Large intestine (tissue), 12 donors: ENCODE measurements at places on chromosomes 3 and 15. TPM values are rescaled to one million over a fixed set of nuclear protein-coding genes. Genes with fewer than 3 reads are reported as not detected.

GRCh38 chr15:68218331-68218730 is 11.2 kb downstream of the CLN6 start:
- no peak overlapping the region for H3K4me3 ChIP-seq
- H3K27ac ChIP-seq, result no peak overlapping the region
- no peaks in the 10 kb centered on the region for H3K27me3 ChIP-seq

DNA sequence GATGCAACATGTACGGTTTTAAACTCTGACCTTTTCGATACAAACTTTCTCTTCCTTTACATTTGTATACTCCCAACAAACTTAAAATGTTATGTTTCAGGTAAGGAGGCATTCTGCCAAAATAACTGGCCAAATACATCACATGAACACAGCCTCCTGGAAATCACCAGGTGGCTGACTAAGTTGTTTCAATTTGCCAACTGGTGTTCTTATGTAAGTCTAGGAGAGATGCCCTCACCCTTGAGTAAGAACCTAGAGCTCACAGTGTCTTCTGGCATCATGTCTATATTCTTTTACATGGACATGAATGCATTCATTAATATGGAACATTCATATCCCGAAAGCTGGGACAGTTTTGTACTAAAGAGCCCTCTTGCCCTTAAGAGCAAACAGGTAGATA is 341.1 kb upstream of the NR2F2 start:
- no peaks in the 10 kb centered on the region for H3K27me3 ChIP-seq
- DNase-seq, result no peak
- H3K36me3 ChIP-seq, result no peaks in the 10 kb centered on the region
- no peak overlapping the region for H3K27ac ChIP-seq
- no peak overlapping the region for H3K4me3 ChIP-seq

- peaks cover 4% of the 10 kb centered on the region for H3K36me3 ChIP-seq
- no peak overlapping the region for H3K4me3 ChIP-seq
- no peaks in the 10 kb centered on the region for H3K4me1 ChIP-seq
- H3K27me3 ChIP-seq, result no peaks in the 10 kb centered on the region
- DNase-seq, result no peak
Measured at GRCh38 chr3:150613709-150614480, 10.8 kb downstream of the SELENOT start.

GRCh38 chr3:149784064-149784704 is 8.2 kb downstream of the ANKUB1 start:
- no peak for DNase-seq
- no peaks in the 10 kb centered on the region for H3K27me3 ChIP-seq
- no peaks in the 10 kb centered on the region for H3K36me3 ChIP-seq
- H3K27ac ChIP-seq, result no peak overlapping the region
- no peaks in the 10 kb centered on the region for H3K4me1 ChIP-seq

- no peak for DNase-seq
- peaks cover 2% of the 10 kb centered on the region for H3K4me1 ChIP-seq
- no peak overlapping the region for H3K4me3 ChIP-seq
- H3K27ac ChIP-seq, result no peak overlapping the region
- H3K27me3 ChIP-seq, result no peaks in the 10 kb centered on the region
- H3K36me3 ChIP-seq, result no peaks in the 10 kb centered on the region
Measured at GRCh38 chr3:159726231-159726964, 262.2 kb upstream of the IL12A start.

DNA sequence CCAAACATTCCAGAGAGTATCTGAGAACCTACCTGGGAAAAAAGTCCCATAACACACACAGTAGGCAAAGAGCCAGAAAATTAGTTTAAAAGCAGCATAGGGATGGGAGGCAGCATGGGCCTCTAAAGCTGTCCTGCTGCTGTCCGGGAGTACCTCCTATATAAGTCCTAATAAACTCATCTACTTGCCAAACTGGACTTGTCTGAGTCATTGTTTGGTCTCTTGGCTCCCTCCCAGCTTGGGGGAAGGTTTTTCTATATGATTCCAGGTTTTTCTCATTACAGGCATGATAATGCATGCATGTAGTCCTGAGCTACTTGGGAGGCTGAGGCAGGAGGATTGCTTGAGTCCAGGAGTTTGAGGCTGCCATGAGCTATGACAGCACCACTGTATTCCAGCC is 17.5 kb upstream of the HACD2 start:
- H3K36me3 ChIP-seq, result no peaks in the 10 kb centered on the region
- no peak for DNase-seq
- H3K4me3 ChIP-seq, result no peak overlapping the region
- H3K27me3 ChIP-seq, result no peaks in the 10 kb centered on the region

DNA sequence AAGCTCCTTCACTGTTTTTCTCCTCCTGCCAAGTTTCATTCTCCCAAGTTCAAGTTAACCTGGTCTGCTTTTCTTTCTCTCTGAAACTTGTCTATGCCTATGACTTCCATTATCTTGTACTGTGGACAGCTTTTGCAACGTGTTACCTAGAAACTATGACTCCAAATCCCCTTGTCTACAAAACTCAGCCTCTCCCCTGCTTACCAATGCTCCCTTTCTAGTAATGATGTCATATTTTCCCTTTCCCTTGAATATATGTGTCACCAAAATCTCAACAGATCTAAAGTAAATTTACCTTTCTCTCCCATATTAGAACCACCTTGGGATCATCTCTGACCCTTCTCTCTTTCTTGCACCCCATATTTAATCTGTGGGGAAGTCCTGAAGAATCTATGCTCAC is 10.5 kb upstream of the ABHD2 start:
- no peak overlapping the region for H3K4me3 ChIP-seq
- H3K27me3 ChIP-seq, result no peaks in the 10 kb centered on the region
- H3K27ac ChIP-seq, result no peak overlapping the region
- DNase-seq, result no peak

GRCh38 chr15:55288006-55288717 is 1.5 kb downstream of the RAB27A start:
- H3K4me3 ChIP-seq, result no peak overlapping the region
- H3K4me1 ChIP-seq, result peaks cover 5% of the 10 kb centered on the region
- H3K27me3 ChIP-seq, result no peaks in the 10 kb centered on the region
- no peak for DNase-seq
- no peak overlapping the region for H3K27ac ChIP-seq

GRCh38 chr3:57980416-57980815 is 27.8 kb upstream of the FLNB start:
- H3K27me3 ChIP-seq, result no peaks in the 10 kb centered on the region
- DNase-seq, result peak; percentile 68
- no peak overlapping the region for H3K27ac ChIP-seq
- peaks cover 69% of the 10 kb centered on the region for H3K4me1 ChIP-seq
- no peak overlapping the region for H3K4me3 ChIP-seq

DNA sequence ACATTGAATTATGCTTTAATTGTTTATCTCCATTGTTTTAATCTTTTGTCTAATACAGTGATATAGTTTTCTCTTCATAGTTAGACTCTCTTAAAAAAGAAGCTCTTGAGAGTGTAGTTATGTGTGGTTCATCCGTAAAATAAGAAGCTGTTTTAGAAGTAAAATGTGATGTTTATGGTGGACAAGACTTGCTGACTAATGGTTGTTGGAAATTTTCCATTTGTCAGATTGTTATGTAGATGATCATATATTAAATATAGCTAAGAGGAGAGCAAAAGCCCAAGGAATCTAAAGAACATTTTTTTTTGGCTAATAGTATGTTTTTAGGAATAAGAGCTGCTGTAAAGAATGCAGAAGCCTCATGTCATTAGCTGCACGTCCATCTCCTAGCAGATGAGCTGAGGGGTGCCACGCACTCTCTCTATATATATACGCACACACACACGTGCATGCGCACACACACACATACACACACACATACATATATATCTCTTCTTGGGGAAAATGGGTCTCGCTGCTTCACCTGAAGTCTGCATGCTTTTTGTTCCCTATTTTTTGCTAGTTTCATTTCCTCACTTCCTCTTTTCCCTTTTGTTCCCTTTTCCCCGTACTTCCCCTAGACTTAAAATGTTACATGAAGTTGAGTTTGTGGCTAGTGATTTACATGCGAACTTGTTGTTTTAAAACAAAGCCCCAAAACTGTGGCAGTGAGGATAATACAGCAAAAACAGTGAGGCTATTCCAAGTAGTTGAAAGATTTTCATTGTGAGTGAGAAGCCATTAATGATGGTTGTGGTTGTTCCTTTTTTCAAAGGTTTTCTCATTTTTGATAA is 107.8 kb downstream of the MBNL1 start:
- no peak overlapping the region for H3K27ac ChIP-seq
- H3K27me3 ChIP-seq, result no peaks in the 10 kb centered on the region
- DNase-seq, result no peak
- no peak overlapping the region for H3K4me3 ChIP-seq

GRCh38 chr3:149765762-149766334 is 13.6 kb upstream of the COMMD2 start:
- no peaks in the 10 kb centered on the region for H3K36me3 ChIP-seq
- peaks cover 30% of the 10 kb centered on the region for H3K27me3 ChIP-seq
- no peak overlapping the region for H3K4me3 ChIP-seq
- no peak overlapping the region for H3K27ac ChIP-seq

DNA sequence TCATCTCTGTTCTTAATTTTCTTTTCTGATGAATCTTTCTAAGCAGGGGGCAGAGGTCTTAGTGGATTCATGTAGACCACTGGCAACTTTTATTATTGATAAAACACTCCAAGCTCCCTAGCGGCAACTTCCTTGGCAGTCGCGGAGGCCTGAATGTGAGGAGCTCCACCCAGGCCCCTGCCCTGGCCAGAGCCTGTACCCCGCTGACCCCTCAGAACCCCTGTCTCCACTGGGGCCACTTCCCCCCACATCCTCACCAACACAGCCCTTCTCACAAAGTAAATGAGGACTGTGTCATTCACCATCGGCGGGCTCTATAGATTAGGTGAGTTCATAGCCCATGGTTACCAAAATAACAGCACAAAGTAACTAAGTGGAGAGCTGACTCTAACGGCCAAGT is 111.6 kb downstream of the TPRA1 start:
- no peak for DNase-seq
- no peak overlapping the region for H3K4me3 ChIP-seq
- peaks cover 3% of the 10 kb centered on the region for H3K4me1 ChIP-seq

- H3K27ac ChIP-seq, result no peak overlapping the region
- H3K4me1 ChIP-seq, result no peaks in the 10 kb centered on the region
- peaks cover 51% of the 10 kb centered on the region for H3K36me3 ChIP-seq
- H3K4me3 ChIP-seq, result no peak overlapping the region
Measured at GRCh38 chr15:66753687-66754377, 51.8 kb downstream of the SMAD6 start.

DNA sequence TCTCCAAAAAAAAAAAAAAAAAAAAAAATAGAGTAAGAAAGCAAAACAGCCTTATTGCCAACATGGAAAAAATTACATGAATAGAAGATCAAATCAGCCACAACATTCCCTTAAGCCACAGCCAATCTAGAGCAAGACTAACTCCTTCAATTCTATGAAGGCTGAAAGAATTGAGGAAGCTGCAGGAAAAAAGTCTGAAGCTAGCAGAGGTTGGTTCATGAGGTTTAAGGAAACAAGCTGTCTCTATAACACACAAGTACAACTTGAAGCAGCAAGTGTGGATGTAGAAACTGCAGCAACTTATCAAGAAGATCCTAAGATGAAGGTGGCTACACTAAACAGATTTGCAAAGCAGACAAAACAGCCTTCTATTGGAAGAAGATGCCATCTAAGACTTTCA is 9.3 kb downstream of the PARL start:
- DNase-seq, result no peak
- H3K4me3 ChIP-seq, result no peak overlapping the region
- peaks cover 2% of the 10 kb centered on the region for H3K4me1 ChIP-seq
- H3K36me3 ChIP-seq, result no peaks in the 10 kb centered on the region
- no peaks in the 10 kb centered on the region for H3K27me3 ChIP-seq
- H3K27ac ChIP-seq, result no peak overlapping the region

DNA sequence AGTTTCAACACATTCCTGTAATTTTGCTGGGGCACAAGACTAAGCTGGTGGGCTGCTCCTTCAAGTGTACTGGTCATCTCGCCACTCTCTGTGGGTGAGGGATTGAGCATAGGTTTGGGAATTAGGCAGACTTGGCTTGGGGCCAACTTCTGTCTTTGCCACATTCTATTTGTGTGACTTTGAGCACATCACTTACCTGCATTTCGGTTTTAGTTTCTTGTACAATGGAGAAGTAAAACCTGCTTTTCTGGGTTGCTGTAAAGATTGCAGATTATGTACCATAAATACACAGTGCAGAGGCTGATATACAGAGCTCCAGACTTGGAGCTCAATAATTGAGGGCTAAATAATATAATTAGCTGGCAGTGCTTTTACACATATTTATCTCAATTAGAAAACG is 162.1 kb downstream of the C3orf38 start:
- peaks cover 4% of the 10 kb centered on the region for H3K27me3 ChIP-seq
- DNase-seq, result no peak
- no peak overlapping the region for H3K27ac ChIP-seq
- no peaks in the 10 kb centered on the region for H3K4me1 ChIP-seq

DNA sequence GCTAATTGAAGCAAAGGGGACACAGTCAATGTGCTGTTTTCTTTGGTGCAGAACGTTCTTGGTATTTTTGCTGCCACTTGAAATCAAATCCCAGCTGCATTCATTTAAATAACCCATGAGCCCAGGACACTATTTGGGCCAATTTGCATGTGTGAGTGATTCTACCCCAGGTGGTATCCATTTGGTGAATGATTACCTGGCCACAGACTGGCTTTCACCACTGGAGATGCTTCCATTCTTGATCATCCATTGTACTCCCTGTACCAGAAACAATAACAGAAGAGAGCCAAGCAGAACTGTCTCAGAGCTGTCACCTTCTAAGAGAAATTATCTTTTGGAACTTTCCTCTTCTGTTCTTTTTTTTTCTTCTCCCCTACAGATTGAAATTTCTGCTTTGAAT is 139.7 kb upstream of the RARB start:
- no peaks in the 10 kb centered on the region for H3K36me3 ChIP-seq
- H3K27ac ChIP-seq, result no peak overlapping the region
- H3K27me3 ChIP-seq, result no peaks in the 10 kb centered on the region
- no peaks in the 10 kb centered on the region for H3K4me1 ChIP-seq
- DNase-seq, result no peak

- no peaks in the 10 kb centered on the region for H3K36me3 ChIP-seq
- no peak for DNase-seq
- no peak overlapping the region for H3K27ac ChIP-seq
- H3K4me1 ChIP-seq, result no peaks in the 10 kb centered on the region
Measured at GRCh38 chr3:8610951-8611350, 33.6 kb downstream of the SSUH2 start.

- no peaks in the 10 kb centered on the region for H3K4me1 ChIP-seq
- H3K36me3 ChIP-seq, result no peaks in the 10 kb centered on the region
Measured at GRCh38 chr15:61227269-61227949, 1.7 kb downstream of the RORA start.

- H3K27ac ChIP-seq, result no peak overlapping the region
- H3K4me3 ChIP-seq, result no peak overlapping the region
- peaks cover 66% of the 10 kb centered on the region for H3K36me3 ChIP-seq
- no peak for DNase-seq
- H3K27me3 ChIP-seq, result no peaks in the 10 kb centered on the region
Measured at GRCh38 chr3:13372126-13372525, 48.0 kb downstream of the NUP210 start.

Gene KNG1
- 5.1 TPM for polyA plus RNA-seq

Gene CISH
- 47.8 TPM for polyA plus RNA-seq

Gene GPR87
- polyA plus RNA-seq, result not detected

Gene NR2E3
- 0.54 TPM for polyA plus RNA-seq

Gene EFCAB12
- 1.5 TPM for polyA plus RNA-seq

Gene PAQR5
- polyA plus RNA-seq, result 3.4 TPM

Gene ADCY5
- 10.6 TPM for polyA plus RNA-seq

Gene LSM3
- polyA plus RNA-seq, result 13.7 TPM
